ENCODE measurements at places on chromosomes 2 and 18.

DNA sequence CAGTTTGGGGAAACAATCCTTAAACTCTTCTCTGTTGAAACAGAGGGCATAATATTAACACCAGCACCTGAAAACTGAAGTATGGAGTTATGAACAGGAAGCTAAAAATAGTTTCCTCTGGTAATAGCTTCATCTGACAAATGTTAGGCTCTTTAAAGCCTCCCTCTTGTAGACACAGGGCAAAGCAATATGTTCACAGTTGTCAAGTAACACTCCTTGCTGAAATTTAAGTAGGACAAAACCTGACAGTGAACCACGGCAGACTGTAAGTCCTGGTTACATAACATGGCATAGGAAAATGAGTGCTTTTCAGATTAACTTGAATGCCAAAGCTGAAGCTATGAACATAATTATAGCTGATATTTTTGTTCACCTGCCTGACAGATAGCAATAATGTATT is 172.9 kb downstream of the CMPK2 start:
- no peak for DNase-seq

DNA sequence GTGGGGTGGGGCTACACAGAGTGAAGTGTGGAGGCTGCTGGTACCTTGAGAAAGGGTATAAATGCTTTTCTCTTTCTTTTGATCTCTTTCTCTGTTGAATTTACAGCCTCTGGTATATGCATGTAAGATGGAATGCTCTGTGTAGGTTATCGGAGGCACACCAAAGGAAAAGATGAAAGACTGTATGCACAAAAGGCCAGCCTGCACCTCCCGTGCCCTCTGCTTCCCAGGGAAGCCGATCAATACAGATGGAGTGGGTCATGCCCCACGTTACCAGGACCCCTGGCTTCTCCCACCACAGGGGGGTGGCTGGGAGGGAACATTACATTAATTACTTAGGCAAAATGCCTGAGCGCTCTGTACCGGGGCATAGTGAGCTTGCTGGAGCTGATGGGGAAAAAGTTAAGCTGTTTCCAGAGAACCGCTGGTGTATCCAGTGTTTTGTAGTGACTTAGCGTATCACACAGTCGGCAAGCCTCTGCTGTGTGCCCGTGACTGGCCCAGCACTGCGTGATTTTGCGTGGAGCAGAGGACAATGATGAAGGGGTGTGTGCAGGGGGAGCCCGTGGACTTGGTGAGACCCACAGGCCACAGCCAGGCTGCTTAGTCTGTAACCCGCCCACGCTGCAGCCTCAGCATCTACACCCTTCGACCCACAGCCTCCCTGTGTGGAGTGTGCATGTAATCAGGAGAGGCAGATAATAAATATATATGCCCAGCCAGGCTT is 8.0 kb downstream of the ALLC start:
- DNase-seq, result no peak

GRCh38 chr2:240611601-240612210 is 13.6 kb upstream of the GPR35 start:
- DNase-seq, result no peak

DNA sequence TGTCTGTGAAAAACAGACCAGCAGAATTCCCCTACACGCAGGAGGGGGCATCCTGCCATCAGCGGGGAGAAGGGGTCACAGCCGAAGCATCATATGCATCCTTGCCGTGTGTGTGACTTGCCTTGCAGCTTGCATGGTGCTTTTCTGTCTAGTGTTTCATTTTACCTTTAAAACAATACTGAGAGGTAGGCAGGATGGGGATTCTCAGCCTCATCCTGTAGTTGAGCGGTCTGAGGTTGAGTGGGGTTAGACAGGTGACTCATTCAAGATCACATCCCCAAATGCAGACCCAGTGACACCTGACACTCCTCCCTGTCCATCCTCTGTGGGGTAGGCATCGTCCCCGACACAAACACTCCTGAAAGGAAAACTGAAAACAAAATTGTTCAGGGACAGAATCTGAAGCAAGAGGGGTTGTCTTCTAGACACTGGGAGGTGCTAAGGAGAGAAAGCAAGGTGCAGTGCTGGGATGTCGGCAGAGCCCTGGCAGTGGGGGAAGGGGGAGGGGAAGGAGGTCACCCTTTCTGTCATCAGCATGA is 7.9 kb downstream of the ARL4C start:
- no peak for DNase-seq

- no peak for DNase-seq
Measured at GRCh38 chr2:140234116-140234515, 1453.9 kb upstream of the NXPH2 start.

DNA sequence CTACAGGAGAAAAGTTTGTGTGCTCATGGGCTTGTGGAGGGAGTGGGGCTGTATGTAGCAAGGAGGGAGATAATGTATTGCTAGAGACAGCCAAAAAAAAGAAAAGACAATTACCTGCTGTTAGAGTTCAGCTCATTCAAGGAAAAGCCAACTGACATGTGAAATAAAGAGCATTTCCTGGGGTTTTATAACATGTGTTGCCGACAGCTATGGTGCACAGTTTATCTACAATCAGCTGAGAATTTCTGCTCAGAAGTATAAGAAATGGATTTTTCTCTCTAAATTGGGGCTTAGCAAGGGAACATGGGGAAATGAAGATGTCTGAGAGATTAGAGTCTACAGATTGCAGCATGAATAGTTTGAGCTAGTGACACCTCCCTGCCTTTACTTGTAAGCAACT is 674.1 kb downstream of the SUCLG1 start:
- no peak for DNase-seq

DNA sequence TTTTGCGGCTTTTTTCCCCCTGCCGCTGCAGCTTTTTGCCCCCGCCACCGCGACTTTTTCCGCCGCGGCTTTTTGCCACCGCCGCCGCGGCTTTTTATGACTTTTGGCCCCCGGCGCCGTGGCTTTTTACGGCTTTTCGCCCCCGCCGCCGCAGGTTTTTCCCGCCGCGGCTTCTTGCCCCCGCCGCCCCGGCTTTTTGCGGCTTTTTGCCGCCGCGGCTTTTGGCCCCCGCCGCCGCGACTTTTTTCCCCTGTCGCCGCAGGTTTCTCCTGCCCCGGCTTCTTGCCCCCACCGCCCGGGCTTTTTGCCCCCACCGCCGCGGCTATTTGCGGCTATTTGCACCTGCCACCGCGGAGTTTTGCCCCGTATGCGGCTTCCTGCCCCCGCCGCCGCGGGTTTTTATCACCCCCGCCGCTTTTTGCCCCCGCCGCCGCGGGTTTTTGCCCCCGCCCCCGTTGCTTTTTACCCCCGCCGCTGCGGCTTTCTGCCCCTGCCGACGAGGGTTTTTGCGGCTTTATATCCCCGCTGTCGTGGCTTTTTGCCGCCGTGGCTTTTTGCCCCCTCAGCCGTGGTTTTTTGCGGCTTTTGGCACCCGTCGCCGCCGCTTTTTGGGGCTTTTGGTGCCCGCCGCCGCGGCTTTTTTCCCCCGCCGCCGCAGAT is 2750.9 kb downstream of the RPIA start:
- no peak for DNase-seq
